ENCODE measurements at places on chromosomes 7 and 10. TPM values are rescaled to one million over a fixed set of nuclear protein-coding genes. Genes with fewer than 3 reads are reported as not detected.

- no peaks in the 10 kb centered on the region for H3K36me3 ChIP-seq
- no peaks in the 10 kb centered on the region for H3K27me3 ChIP-seq
- DNase-seq, result no peak
- H3K27ac ChIP-seq, result no peak overlapping the region
- H3K4me3 ChIP-seq, result no peak overlapping the region
These were observed 252.8 kb upstream of the GPR26 start for GRCh38 chr10:123413353-123413752.

Gene EIF5AL1
- polyA plus RNA-seq, result 2.4 TPM

GRCh38 chr7:148964483-148965267, 63.6 kb downstream of the PDIA4 start:
- H3K27me3 ChIP-seq, result no peaks in the 10 kb centered on the region
- peak overlapping the region; percentile 10 for H3K27ac ChIP-seq
- peak overlapping the region; percentile 66 for H3K4me3 ChIP-seq
- no peaks in the 10 kb centered on the region for H3K36me3 ChIP-seq

DNA sequence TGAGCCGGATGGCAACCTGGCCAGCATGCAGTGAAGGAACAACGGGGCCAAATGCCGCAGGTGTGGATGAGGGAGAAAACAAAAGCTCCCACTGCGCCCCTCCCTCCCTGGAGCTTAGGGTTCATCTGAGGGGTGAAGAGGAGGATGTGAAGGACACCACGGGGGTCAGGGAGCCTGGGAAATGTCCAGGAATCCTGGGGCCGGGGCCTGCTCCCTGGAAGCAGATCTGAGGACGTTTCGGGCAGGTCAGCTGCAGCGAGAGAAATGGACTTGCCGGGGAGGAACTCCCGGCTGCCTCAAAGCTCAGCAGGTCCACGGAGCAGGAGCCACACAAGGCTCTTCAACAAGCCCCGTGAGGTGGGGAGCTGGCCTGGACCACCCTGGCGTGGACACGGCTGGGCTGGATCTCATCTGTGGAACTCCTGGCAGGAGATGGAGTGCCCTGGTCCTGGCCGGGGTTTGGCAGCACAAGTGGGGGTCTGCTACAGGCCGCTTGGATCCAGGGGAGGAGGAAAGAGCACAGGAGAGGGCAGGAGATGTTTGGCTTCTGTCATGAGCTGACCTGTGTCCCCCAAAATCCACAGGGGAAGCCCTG, 585.0 kb downstream of the PTPRN2 start:
- no peaks in the 10 kb centered on the region for H3K36me3 ChIP-seq
- no peak overlapping the region for H3K27ac ChIP-seq
- no peak for DNase-seq
- H3K4me3 ChIP-seq, result no peak overlapping the region
- H3K4me1 ChIP-seq, result no peaks in the 10 kb centered on the region

- no peaks in the 10 kb centered on the region for H3K4me1 ChIP-seq
- no peaks in the 10 kb centered on the region for H3K36me3 ChIP-seq
- DNase-seq, result no peak
- peaks cover 4% of the 10 kb centered on the region for H3K27me3 ChIP-seq
- no peak overlapping the region for H3K4me3 ChIP-seq
- H3K27ac ChIP-seq, result no peak overlapping the region
These were observed 17.5 kb upstream of the LFNG start for GRCh38 chr7:2501947-2502646.

- H3K27me3 ChIP-seq, result no peaks in the 10 kb centered on the region
- no peaks in the 10 kb centered on the region for H3K36me3 ChIP-seq
- H3K27ac ChIP-seq, result peak overlapping the region; percentile 71
- peak overlapping the region; percentile 92 for H3K4me3 ChIP-seq
- no peaks in the 10 kb centered on the region for H3K4me1 ChIP-seq
These were observed 846 bp downstream of the MINPP1 start for GRCh38 chr10:87505366-87506111.

DNA sequence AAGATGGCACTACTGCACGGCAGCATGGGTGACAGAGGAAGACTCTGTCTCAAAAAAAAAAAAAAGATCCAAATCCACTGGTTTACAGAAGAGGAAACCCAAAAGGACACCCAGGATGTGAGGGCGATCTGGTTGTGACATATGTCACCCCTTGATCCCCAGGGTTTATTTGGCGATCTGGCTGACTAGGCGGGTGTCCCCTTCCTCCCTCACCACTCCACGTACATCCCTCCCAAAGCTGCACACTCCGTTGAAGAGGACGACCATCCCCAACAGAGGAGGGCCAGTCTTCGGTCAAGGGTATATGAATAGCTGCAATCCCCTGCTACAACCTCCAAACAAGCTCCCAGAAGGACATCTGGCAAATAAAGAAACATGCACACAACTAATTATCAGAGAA, 111.6 kb downstream of the HTR5A start:
- no peak overlapping the region for H3K4me3 ChIP-seq
- H3K27ac ChIP-seq, result no peak overlapping the region
- H3K36me3 ChIP-seq, result no peaks in the 10 kb centered on the region

DNA sequence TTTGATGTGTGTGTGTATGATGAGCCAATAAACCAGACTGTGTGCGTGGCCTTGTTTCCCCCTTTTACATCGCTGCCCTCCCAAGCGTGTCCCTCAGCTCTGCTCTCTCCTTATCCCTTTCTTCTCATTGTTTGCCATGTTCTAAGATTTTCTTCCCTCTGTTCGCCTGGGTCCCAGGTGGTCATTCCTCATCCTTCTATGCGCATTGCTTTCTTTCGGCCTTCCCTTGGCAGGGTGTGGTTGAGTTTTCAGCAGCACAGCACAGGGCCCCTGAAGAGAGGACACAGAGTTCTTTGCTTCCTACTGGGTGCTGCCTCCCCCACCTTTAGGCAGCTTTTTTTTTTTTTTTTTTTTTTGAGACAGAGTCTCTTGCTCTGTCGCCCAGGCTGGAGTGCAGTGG, 23.1 kb downstream of the GBX1 start:
- DNase-seq, result no peak
- peaks cover 14% of the 10 kb centered on the region for H3K36me3 ChIP-seq
- no peak overlapping the region for H3K4me3 ChIP-seq
- no peak overlapping the region for H3K27ac ChIP-seq
- no peaks in the 10 kb centered on the region for H3K4me1 ChIP-seq
- peaks cover under 1% of the 10 kb centered on the region for H3K27me3 ChIP-seq

GRCh38 chr10:131072651-131073468, 238.7 kb downstream of the TCERG1L start:
- H3K27me3 ChIP-seq, result no peaks in the 10 kb centered on the region
- H3K4me1 ChIP-seq, result no peaks in the 10 kb centered on the region
- no peak overlapping the region for H3K27ac ChIP-seq
- H3K4me3 ChIP-seq, result no peak overlapping the region
- H3K36me3 ChIP-seq, result no peaks in the 10 kb centered on the region
- DNase-seq, result no peak

DNA sequence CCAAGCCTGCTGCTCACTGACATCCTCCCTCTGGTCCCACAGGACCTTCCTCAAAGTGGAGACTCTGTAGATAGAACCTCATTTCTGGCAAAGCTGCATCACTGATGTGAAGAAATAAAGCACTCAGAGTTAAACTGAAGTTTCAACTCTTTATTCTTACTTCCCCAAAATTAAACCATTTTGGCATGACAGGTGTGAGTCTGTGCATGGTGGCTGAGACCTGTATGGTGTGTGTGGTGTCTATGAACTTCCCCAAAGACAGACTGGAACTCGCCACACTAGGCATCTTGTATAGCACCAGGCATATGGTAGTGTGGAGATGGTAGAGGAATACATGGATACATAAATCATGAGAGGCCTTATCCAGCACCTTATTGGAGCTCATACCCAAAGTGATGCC, 6.6 kb upstream of the WDFY4 start:
- H3K27ac ChIP-seq, result no peak overlapping the region
- no peaks in the 10 kb centered on the region for H3K27me3 ChIP-seq
- H3K4me1 ChIP-seq, result no peaks in the 10 kb centered on the region
- no peak for DNase-seq
- no peaks in the 10 kb centered on the region for H3K36me3 ChIP-seq

GRCh38 chr10:13712476-13712836, 125.7 kb downstream of the PRPF18 start:
- peaks cover 31% of the 10 kb centered on the region for H3K4me1 ChIP-seq
- no peaks in the 10 kb centered on the region for H3K27me3 ChIP-seq
- no peak overlapping the region for H3K4me3 ChIP-seq
- H3K27ac ChIP-seq, result peak overlapping the region; percentile 90
- no peak for DNase-seq

GRCh38 chr10:13087986-13088618, 11.9 kb upstream of the OPTN start:
- peak overlapping the region; percentile 68 for H3K27ac ChIP-seq
- DNase-seq, result peak; percentile 81
- H3K27me3 ChIP-seq, result no peaks in the 10 kb centered on the region
- peaks cover 6% of the 10 kb centered on the region for H3K4me1 ChIP-seq
- no peaks in the 10 kb centered on the region for H3K36me3 ChIP-seq

DNA sequence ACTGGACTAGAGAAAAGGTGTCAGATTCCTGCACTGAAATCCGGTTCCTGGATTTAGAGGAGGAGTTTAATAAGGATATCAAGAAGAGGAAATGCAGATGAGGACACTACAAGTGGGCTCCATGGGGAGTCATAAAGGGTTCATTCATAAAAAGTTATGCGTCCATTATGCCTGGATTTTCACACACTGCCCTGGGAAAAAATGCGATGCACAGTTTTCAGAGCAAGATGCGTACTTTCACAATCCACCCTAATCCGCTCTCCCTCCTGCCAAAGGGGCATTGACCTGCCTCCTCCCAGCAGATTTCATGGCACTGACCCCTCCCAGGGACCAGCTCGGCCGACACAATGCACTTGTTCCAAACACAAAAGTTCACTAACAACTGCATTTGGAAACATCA, 42.2 kb upstream of the OPALIN start:
- no peak for DNase-seq
- H3K27ac ChIP-seq, result no peak overlapping the region
- H3K4me3 ChIP-seq, result no peak overlapping the region

Gene FEZF1
- not detected for polyA plus RNA-seq

Gene SLC37A3
- polyA plus RNA-seq, result 81.7 TPM

GRCh38 chr10:60312818-60313588, 76.7 kb downstream of the ANK3 start:
- H3K4me1 ChIP-seq, result peaks cover 17% of the 10 kb centered on the region
- no peak overlapping the region for H3K4me3 ChIP-seq
- H3K27me3 ChIP-seq, result no peaks in the 10 kb centered on the region

Gene HUS1
- 31.2 TPM for polyA plus RNA-seq

DNA sequence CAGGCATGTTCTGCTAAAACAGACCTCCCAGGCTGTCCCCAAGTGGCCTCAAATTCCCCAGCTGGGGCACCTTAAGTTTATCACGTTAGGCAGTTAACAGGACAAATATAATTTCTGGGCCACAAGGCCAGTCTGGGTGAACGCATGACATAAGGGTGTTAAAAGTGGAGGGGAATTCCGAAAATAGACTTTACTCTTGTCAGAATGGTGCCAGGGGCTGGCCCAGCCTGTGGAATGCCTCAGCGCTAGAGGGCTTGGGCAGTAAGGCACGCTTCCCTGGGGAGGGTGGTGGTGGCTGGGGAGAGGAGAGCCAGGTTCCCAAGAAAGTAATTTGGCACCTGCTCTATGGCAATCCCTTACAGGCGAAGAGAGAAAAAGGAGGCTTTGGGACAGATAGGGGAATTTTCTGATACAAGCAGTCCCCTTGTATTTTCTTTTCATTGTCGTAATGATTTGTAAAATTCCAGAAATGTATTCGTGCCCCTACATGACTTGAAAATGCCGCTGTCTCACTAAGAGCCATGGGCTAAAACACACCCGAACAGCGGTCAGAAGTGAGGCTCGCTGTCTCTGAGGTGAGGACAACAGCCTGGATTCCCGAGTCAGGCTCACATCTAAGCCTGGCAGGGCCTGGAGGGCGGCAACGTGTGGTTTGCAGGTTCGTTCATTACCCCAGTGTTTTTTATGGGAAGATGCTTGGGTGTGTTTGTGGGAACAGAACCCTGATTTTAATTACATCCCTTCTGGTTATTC, 463.2 kb upstream of the GALNT17 start:
- no peak for DNase-seq
- no peak overlapping the region for H3K27ac ChIP-seq
- H3K27me3 ChIP-seq, result no peaks in the 10 kb centered on the region
- H3K36me3 ChIP-seq, result no peaks in the 10 kb centered on the region
- no peak overlapping the region for H3K4me3 ChIP-seq

Gene FAM13C
- polyA plus RNA-seq, result 0.17 TPM

GRCh38 chr7:26397796-26398426, 106.2 kb downstream of the SNX10 start:
- no peak overlapping the region for H3K27ac ChIP-seq
- no peaks in the 10 kb centered on the region for H3K27me3 ChIP-seq
- peak overlapping the region; percentile 63 for H3K4me3 ChIP-seq
- H3K36me3 ChIP-seq, result no peaks in the 10 kb centered on the region

Gene ADCY1
- 0.43 TPM for polyA plus RNA-seq

Gene ERLIN1
- 74.7 TPM for polyA plus RNA-seq

Gene CYP26A1
- polyA plus RNA-seq, result not detected

GRCh38 chr7:151382079-151382885, 27.6 kb downstream of the WDR86 start:
- no peak for DNase-seq
- H3K36me3 ChIP-seq, result no peaks in the 10 kb centered on the region
- H3K4me1 ChIP-seq, result no peaks in the 10 kb centered on the region
- H3K27me3 ChIP-seq, result peaks cover 22% of the 10 kb centered on the region

- DNase-seq, result no peak
- no peak overlapping the region for H3K27ac ChIP-seq
- no peaks in the 10 kb centered on the region for H3K36me3 ChIP-seq
- H3K27me3 ChIP-seq, result no peaks in the 10 kb centered on the region
These were observed 26.4 kb upstream of the ADO start for GRCh38 chr10:62778125-62778524.

DNA sequence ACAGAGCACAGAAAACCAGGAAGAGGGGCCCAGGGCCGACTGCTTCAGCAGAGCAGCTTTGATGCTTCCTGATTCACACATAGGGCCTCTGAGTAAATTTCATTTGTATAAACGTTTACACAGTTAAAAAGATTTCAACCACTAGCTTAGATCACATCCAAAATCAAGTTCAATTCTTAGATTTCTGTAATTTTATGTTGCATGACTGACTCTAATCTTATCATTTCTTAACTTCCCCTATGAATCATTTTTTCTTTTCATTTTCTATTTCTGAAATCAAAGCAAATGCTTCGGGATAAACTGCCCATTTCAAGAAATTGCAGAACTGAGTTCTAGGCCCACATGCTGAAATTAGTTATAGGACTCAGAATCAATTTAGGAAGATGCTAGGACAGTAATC, 224.7 kb downstream of the INHBA start:
- H3K36me3 ChIP-seq, result no peaks in the 10 kb centered on the region
- H3K27ac ChIP-seq, result no peak overlapping the region
- DNase-seq, result no peak
- H3K4me1 ChIP-seq, result no peaks in the 10 kb centered on the region
- H3K27me3 ChIP-seq, result no peaks in the 10 kb centered on the region

Gene NXPH1
- not detected for polyA plus RNA-seq

DNA sequence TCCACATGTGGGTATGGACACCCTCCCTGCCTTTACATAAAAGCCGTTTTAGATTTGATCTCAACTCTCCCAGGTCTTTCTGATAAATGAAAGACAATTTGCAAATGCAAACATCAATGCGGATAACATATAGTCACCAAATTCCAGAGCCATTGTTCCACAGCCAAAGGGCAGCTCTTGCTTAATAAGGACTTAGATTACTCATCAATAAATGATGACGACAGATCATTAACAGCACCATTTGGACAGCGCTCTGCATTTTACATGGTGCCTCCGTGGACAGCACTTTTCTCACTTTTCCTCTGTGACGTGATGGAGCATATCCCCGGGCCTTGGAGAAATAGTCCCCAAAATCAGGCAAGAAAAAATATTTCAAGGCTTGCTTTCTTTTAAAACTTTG, 370.3 kb upstream of the CELF2 start:
- no peaks in the 10 kb centered on the region for H3K36me3 ChIP-seq
- H3K27ac ChIP-seq, result no peak overlapping the region
- H3K4me3 ChIP-seq, result no peak overlapping the region
- DNase-seq, result peak; percentile 54
- no peaks in the 10 kb centered on the region for H3K27me3 ChIP-seq

Gene DOCK4
- polyA plus RNA-seq, result 20.8 TPM

Gene NPSR1
- polyA plus RNA-seq, result not detected
